Stimulated activated CD8-positive, alpha-beta memory T cell treated with anti-CD3 and anti-CD28 coated beads, Interleukin-4, amount 100 ng/mL, for 24 hours (primary cell): ENCODE measurements at places on chromosomes 3 and 15.

DNA sequence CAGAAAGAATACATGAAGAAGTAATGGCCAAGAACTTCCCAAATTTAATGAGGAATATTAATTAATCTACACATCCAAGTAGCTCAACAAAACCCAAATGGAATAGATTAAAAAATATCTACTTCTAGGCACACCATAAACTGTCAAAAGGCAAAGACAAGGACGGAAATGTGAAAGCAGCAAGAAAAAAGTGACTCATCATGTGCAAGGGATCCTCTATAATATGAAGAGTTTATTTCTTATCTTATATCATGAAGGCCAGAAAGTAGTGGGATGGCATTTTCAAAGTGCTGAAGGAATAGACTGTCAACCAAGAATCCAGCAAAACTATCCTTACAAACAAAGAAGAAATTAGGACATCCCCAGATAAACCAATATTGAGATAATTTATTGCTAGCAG lies 73.9 kb upstream of the PRICKLE2 start:
- DNase-seq: no peak

DNA sequence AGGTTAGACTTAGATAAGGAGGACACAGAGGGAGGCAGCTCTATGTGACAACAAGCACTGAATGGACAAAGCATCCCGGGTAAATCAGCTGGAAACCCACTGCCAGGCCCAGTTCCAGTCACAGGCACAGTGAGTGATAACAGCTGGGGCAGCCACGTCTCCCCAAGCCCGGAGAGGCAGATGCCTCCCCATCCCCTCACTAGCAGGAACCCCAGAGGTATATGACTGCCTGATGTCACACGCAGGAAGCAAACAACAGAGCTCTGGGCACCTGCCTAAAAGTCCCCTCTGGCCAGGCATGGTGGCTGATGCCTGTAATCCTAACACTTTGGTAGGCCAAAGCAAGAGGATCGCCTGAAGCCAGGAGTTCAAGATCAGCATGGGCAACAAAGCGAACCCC lies 18.2 kb downstream of the C15orf62 start:
- no peak for DNase-seq

- DNase-seq: no peak
These were observed 6.4 kb upstream of the SLC51B start for GRCh38 chr15:65038836-65039235.

GRCh38 chr15:95795386-95795785 lies 535.1 kb upstream of the NR2F2 start:
- DNase-seq: no peak

DNA sequence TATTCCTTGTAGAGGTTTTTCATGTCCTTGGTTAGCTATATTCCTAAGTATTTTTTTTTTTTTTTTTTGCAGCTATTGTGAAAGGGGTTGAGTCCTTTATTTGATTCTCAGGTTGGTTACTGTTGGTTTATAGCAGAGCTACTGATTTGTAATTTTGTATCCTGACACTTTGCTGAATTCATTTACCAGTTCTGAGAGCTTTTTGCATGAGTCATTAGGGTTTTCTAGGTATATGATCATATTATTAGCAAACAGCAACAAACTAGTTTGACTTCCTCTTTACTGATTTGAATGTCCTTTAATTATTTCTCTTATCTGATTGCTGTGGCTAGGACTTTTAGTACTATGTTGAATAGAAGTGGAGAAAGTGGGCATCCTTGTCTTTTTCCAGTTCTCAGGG lies 737.4 kb downstream of the ZNF385D start:
- DNase-seq: no peak

GRCh38 chr3:44983484-44983941 lies 7.5 kb downstream of the EXOSC7 start:
- DNase-seq: no peak

DNA sequence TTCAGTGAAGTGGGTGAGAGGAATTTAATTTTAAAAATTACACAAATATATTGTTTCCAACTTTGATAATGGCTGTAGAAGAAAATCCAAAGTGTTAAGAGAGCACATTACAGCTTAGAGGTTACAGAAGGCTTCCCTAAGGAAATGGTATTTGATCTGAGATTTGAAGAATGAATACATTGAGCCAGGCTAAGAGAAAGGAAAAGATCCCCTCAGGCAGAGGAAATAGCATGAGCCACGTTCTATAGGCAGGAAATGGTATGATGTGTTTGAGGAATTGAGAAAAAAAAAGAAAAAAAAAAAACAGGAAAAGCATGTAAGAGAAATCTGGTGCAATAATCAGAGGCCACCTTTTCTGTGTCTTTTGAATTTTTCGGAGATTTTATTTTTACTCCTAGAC lies 48.6 kb downstream of the UNC13C start:
- DNase-seq: no peak

GRCh38 chr3:141323936-141324704 lies 44.2 kb upstream of the ZBTB38 start:
- DNase-seq: no peak

DNA sequence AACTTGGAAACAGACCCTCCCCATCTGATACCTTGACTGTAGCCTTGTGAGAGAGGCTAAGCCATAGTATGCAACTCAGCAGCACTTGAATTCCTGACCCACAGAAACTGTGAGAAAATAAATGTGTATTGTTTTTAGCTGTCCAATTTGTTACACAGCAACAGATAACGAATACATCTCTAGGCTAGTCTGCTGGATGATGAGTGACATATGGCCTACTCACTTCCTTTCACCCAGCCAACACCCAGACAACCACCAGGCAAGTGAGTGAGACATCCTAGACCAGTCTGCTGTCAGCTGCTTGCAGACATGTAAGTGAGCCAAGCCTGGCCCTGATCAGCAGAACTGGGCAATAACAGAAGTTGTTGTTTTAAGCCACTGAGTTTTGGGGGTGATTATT lies 19.2 kb upstream of the SMAD6 start:
- no peak for DNase-seq

DNA sequence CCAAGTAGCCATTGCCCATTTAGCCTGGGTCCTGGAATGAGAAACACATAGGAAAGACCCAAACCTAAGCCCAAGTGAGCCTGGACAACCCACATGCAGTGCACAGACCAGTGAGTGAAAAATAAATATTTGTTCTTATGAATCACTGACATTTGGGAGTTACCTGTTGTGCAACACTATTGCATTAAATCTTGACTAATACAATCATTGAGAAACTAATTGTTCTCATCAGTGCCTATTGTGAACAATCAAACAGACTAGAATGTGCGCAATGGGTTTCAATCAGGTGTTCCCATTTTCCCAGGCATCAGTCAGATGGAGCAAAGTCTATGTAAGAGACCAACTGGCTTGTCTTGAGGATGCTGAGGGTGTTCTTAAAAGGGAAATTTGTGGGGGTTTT lies 54.7 kb upstream of the CNOT10 start:
- no peak for DNase-seq

DNA sequence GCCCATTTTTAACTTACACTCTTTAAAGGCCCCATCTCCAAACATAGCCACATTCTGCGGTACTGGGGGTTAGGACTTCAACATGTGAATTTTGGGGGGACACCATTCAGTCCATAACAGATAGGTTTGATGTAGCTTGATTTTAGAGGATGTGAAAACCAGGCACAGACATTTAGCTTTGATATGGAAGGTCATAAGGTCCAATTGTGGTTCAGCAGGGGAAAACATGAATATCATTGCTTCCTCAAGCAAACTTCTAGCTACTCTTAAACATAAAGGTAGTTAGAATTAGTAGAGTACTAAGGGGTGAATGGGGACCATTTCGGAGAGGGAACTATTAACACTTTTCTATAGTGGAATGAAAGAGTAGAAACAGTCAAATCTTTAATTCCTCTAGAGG lies 13.6 kb upstream of the NFKBIZ start:
- no peak for DNase-seq

- no peak for DNase-seq
These were observed 3.6 kb downstream of the GADL1 start for GRCh38 chr3:30890907-30891306.

DNA sequence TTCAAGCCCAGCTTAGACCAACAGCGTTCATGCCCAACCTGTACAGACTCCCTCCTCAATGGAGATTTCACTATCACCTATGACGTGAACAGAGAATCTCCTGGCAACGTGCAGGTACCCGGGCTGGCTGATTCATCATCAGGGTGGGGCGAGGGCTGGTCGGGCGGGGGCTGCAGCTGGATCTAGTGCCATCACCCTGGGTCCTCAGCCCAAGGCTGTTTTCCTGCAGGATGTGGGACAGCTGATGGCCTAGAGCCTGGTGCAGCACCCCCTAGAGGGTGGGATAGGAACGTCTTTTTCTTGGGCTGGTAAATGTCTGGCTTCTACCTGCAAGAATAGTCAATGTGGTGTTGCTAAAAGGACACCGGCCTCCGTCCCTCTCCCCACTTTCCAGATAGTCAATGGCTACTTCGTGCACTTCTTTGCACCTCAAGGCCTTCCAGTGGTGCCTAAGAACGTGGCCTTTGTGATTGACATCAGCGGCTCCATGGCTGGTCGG lies 4.4 kb downstream of the ITIH3 start:
- no peak for DNase-seq

GRCh38 chr3:45191424-45191823 lies 34.7 kb downstream of the TMEM158 start:
- no peak for DNase-seq

DNA sequence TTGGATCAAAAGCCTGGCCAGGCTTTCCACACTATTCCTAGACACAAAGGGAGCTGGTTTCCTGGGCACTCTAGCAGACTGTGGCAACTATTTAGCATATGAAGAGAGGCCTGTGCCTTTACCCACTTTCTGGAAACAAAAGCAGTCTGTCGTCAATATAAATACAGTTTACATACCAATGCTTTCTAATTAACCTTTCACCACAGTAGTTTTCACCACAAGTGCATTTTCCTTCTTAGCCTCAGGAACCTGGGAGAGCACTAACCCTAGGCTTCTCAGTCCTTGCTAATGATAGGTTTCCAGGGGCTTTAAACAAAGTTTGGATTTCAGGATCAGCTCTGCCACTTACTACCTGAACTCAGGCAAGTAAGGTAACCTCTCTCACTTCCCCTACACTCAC lies 499.1 kb downstream of the MAGI1 start:
- no peak for DNase-seq

GRCh38 chr3:36164400-36164799 lies 215.9 kb upstream of the STAC start:
- DNase-seq: no peak

DNA sequence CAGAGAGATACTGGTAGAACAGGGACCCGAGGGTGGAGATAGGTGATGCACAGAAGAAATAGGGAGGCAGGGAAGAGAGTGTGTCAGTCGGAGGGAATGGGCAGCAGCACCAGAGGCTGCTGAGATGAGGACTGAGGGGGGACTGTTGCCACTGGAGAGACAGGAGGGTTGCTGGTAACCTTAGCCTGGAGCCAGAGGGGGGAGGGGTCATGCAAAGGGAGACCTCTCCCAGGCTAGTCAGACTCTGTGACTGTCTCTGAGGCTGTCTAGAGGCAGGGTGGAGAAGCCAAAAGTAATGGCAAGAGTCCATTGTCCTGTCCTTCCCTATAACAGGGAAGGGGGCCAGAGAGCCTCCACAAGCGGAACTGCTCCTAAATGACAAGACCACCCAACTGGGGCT lies 2.1 kb upstream of the DLEC1 start:
- no peak for DNase-seq

GRCh38 chr3:113186566-113186965 lies 24.8 kb upstream of the BOC start:
- DNase-seq: no peak

- DNase-seq: no peak
These were observed 289.1 kb upstream of the DNAJC19 start for GRCh38 chr3:181278468-181279238.

GRCh38 chr3:17945799-17946399 lies 203.5 kb upstream of the TBC1D5 start:
- DNase-seq: no peak

GRCh38 chr3:49415931-49416601 lies 3.8 kb downstream of the TCTA start:
- DNase-seq: peak; percentile 42

- DNase-seq: no peak
These were observed 67.7 kb upstream of the FGF12 start for GRCh38 chr3:192795021-192795420.

GRCh38 chr3:47705391-47705790 lies 76.3 kb downstream of the SMARCC1 start:
- no peak for DNase-seq

- DNase-seq: no peak
These were observed 13.1 kb upstream of the PRKCD start for GRCh38 chr3:53147903-53148400.

DNA sequence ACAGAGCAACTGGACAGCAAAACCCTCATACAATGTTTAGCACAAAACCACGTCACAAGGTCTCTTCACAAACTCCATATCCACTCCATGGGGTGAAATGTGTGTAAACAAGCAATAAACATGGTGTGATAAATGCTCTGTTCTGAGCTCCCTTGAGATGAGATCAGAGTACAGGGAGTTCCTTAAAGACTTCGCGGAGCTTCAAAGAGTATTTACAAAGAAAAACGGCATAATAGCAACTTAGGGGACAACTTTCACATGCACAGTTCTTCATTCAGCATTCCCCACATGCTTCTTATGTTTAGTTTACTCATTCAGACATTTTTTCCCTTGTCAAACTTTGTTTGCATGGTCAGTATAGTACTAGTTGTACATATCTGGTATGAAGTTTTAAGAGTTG lies 52.5 kb upstream of the SUCLG2 start:
- no peak for DNase-seq

DNA sequence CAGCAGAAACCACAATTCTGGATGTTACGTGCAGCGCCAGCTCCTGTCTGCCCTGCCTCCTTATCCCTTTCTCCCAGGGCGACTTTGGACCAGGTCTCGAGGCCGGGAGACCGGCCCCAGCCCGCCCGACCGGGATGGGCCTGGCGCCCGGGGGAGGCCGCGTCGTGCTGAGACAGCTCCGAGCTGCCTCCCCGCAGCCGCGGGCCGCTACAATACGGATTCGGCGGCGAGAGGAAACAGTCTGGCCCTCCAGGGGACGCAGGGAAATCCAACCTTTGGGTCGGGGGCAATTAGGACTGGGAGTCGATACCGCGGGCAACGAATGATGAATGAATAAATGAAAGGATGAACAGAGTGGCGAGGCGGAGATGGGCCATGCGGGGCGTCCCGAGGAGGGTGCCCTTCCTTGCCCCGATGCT lies 537 bp downstream of the GRAMD2A start:
- no peak for DNase-seq

- DNase-seq: no peak
These were observed 2.8 kb downstream of the EDEM1 start for GRCh38 chr3:5190147-5190791.

GRCh38 chr15:78564743-78565096 lies 600 bp upstream of the CHRNA5 start:
- no peak for DNase-seq

DNA sequence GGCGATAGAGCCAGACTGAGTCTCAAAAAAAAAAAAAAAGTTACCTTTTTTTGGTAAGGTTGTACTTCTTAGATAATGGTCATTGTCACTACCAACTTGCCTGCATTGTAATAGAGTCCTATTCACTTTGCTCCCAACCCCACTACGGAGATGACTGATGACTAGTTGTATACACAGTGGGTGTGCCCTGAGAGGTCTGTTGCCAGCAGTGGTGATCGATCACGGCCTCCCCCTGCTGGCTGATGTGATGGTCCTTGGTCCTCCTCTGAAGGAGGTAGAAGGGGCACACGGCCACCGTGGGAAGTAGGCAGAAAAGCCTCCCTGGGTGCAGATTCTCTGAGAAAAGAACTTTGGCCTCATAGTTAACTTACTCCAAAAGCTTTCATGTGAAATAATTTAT lies 10.7 kb downstream of the GCNT3 start:
- DNase-seq: peak; percentile 43
